ENCODE measurements at places on chromosomes 3 and 15.

- DNase-seq = no peak
Measured at GRCh38 chr3:172303941-172304558, 144.2 kb downstream of the GHSR start.

DNA sequence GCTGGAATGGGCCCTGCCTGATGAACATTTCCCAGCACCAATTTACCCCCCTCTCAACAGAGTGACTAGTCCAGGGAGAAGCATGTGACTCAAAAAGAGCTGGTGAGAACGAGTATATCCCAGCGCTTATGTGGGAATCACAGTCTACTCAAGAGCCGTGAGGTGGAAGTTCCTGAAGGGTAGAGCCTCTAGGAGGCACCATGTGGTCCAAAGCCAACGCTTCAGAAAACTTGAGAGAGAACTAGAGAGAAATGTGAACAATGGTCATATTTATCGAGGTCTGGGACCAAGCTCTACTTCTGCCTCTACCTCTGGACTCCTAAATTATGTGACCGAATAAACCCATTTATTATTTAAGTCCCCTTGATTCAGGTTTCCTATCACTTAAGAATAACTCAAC, 111.0 kb upstream of the RAP2B start:
- no peak for DNase-seq

- no peak for DNase-seq
Measured at GRCh38 chr15:26867200-26868007, 542 bp downstream of the GABRA5 start.

DNA sequence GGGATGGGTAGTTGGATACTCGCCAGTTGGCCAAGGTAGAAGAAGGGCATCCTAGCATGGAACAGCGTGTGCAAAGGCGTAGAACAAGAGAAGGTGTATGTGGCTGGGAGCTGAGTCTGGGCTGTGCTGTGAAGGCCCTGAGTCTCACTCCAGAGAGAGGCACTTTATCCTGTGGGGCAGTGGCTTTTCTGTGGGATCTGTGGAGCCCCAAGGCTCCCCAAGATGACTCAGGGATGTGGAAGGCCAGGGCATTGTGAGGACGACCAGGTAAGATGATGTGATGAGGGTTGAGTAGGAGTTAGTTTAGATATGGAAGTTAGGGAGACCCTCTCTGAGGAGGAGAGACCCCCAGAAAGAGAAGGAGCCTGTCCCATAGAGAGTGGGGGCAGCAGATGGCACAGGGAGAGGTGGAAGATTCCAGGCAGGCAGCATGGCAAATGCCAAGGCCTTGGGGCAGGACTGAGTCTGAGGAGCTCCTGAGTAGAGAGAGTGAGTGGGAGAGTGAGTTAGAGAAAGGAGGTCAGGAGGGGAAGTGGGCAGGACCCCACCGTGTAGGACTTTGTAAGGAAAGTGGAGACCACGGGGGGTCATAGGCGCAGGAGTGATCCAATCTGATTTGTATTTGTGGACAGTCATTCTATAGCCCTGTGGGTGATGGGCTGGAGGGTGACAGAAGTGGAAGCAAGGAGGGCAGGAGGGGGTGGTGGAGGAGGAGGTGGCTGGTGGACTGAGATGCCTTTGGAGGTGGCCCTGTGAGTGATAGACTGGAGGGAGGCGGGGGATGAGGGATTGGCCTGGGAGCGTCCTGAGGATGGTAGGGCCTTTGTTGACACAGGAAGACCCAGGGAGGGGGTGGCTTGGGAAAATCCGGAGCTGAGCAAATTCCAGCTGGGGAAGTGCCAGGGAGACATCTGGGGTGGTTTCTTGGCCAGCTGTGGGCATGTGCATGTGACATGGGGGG, 50.3 kb downstream of the FBLN2 start:
- no peak for DNase-seq

GRCh38 chr15:80240276-80240675, 11.7 kb downstream of the CTXND1 start:
- DNase-seq = no peak

GRCh38 chr3:146019508-146019907, 141.5 kb downstream of the PLOD2 start:
- no peak for DNase-seq

- peak; percentile 8 for DNase-seq
Measured at GRCh38 chr3:180802837-180803236, 109.6 kb upstream of the FXR1 start.

- DNase-seq = no peak
Measured at GRCh38 chr3:10911350-10912002, 81.1 kb upstream of the SLC6A1 start.

- DNase-seq = peak; percentile 10
Measured at GRCh38 chr3:141963301-141963700, 86.9 kb downstream of the ATP1B3 start.

- DNase-seq = no peak
Measured at GRCh38 chr3:155991847-155992246, 121.4 kb downstream of the GMPS start.

GRCh38 chr3:105322570-105323273, 44.0 kb upstream of the ALCAM start:
- DNase-seq = peak; percentile 8
